GM23338 (cell line): ENCODE measurements at places on chromosomes 7 and 10. TPM values are rescaled to one million over a fixed set of nuclear protein-coding genes. Genes with fewer than 3 reads are reported as not detected.

DNA sequence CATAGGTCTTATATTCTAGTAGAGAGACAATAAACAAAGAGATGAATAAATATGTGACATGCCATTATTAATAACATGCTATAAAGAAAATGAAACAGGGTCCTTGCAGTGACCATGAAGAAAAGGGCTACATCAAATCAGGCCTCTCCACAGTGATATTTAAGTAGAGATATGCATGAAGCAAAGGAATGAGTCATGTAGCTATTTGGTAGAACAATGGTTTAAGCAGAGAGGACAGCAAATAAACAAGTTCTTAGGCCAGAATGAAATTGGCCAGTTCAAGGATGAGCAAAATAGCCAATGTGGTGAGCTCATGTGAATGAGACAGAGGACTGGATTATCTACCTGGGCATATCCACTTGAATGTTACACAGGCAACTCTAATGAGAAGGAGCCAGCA lies 172.2 kb upstream of the FERD3L start:
- no peaks in the 10 kb centered on the region for H3K36me3 ChIP-seq
- no peak for DNase-seq
- H3K27me3 ChIP-seq: no peaks in the 10 kb centered on the region
- H3K27ac ChIP-seq: no peak overlapping the region

- no peak overlapping the region for H3K4me3 ChIP-seq
- no peaks in the 10 kb centered on the region; the same call in 1 of the 2 replicates for H3K4me1 ChIP-seq
- H3K36me3 ChIP-seq: no peaks in the 10 kb centered on the region
- no peak for DNase-seq
- no peaks in the 10 kb centered on the region for H3K27me3 ChIP-seq
These were observed 26.6 kb downstream of the TBXAS1 start for GRCh38 chr7:139855498-139856270.

GRCh38 chr7:16980539-16980938 lies 98.8 kb upstream of the AGR3 start:
- H3K4me3 ChIP-seq: no peak overlapping the region
- peaks cover 13% of the 10 kb centered on the region; the same call in 1 of the 2 replicates for H3K4me1 ChIP-seq
- H3K36me3 ChIP-seq: no peaks in the 10 kb centered on the region
- H3K27ac ChIP-seq: no peak overlapping the region
- DNase-seq: no peak
- no peaks in the 10 kb centered on the region for H3K27me3 ChIP-seq

DNA sequence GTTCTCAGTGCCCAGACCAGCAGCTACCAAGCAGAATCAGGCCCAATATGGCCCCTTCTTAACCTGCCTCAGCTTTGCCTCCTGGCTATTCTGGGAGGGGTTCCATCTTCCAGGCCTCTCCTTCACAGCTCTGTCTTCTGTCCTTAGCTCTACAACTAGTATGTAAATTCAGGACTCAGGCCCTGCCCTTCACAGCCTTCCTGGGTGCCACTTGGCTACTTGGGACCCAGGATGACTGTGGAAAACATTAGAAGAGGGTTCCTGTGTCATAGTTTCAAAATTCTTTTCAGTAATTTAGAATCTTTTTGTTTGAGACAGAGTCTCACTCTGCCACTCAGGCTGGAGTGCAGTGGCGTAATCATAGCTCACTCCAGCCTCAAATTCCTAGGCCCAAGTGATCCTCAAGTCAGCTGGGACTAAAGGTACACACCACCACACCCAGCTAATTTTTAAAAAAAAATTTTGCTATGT lies 33.2 kb upstream of the PAPSS2 start:
- H3K27ac ChIP-seq: peak overlapping the region; percentile 82
- no peak overlapping the region for H3K4me3 ChIP-seq
- H3K4me1 ChIP-seq: peaks cover 30% of the 10 kb centered on the region

- no peaks in the 10 kb centered on the region for H3K27me3 ChIP-seq
- H3K27ac ChIP-seq: no peak overlapping the region
- no peaks in the 10 kb centered on the region for H3K4me1 ChIP-seq
- no peaks in the 10 kb centered on the region for H3K36me3 ChIP-seq
- H3K4me3 ChIP-seq: no peak overlapping the region
These were observed 198.2 kb downstream of the EBF3 start for GRCh38 chr10:129765664-129766550.

- DNase-seq: peak; percentile 93
- H3K4me1 ChIP-seq: peaks cover 55% of the 10 kb centered on the region
- peaks cover 100% of the 10 kb centered on the region for H3K27me3 ChIP-seq
- H3K36me3 ChIP-seq: no peaks in the 10 kb centered on the region
These were observed at the start of gene NKX2-3 for GRCh38 chr10:99532687-99533495. NKX2-3 (plus strand) TSS chr10:99532942; CDS start chr10:99533132, 190 bp downstream.

DNA sequence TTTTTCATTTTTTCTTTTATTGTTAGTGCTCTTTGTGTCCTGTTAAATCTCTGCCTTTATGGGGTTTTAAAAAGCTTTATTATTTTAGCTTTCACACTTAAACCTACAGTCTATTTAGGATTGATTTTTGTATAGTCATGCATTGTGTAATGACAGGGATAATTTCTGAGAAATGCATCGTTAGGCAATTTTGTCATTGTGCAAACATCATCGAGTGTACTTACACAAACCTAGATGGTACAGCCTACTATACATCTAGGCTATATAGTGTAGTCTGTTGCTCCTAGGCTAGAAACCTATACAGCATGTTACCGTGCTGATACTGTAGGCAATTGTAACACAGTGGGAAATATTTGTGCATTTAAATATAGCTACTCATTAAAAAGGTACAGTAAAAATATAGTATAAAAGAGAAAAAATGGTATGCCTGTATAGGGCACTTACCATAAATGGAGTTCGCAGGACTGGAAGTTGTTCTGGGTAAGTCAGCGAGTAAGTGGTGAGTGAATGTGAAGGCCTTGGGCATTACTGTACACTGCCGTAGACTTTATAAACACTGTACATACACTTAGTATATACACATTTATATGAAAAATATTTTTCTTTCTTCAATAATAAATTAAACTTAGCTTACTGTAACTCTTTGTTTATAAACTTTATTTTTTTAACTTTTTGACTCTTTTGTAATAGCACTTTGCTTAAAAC lies 16.0 kb downstream of the UBE2D1 start:
- no peaks in the 10 kb centered on the region for H3K36me3 ChIP-seq
- no peak overlapping the region for H3K4me3 ChIP-seq
- H3K27me3 ChIP-seq: no peaks in the 10 kb centered on the region
- peaks cover 31% of the 10 kb centered on the region for H3K4me1 ChIP-seq

DNA sequence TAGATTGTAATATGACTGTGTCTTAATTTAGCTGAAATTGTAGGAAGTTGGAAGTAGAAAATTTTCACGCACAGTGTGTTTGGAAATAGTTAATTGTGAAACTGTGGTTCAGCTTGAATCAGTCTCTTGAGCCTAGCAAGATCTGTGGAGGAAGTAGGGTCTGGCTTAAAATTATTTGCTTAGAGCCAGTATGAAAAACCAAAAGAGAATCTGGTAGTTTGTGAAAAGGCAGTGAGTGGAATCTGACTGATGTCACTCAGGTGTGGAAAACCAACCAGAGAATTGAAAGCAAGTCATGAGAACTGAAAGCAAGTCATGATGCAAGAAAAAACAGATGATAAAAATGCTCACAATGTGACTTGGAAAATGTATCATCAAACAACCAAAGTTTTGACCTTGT lies 11.5 kb downstream of the LIPJ start:
- H3K27ac ChIP-seq: no peak overlapping the region
- no peaks in the 10 kb centered on the region for H3K36me3 ChIP-seq
- H3K4me3 ChIP-seq: no peak overlapping the region
- no peak for DNase-seq
- H3K27me3 ChIP-seq: no peaks in the 10 kb centered on the region
- H3K4me1 ChIP-seq: no peaks in the 10 kb centered on the region

DNA sequence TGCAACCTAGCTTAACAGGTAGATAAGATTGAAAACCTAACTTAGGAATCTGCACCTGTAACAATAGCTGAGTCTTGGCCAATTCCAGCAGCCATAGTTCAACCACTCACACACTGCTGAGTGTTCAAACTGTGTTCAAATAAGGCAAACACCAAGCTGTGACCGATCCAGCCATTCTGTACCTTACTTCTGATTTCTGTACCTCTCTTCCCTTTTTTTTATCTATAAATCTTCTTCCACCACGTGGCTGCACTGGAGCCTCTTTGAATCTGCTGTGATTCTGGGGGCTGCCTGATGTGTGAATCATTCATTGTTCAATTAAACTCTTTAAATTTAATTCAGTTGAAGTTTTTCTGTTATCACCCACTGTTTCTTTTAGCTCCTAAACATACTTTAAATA lies 15.7 kb upstream of the FOXL3 start:
- H3K4me1 ChIP-seq: no peaks in the 10 kb centered on the region
- peaks cover 4% of the 10 kb centered on the region; the same call in 1 of the 2 replicates for H3K36me3 ChIP-seq
- DNase-seq: no peak
- H3K4me3 ChIP-seq: no peak overlapping the region
- H3K27ac ChIP-seq: no peak overlapping the region
- H3K27me3 ChIP-seq: no peaks in the 10 kb centered on the region

- H3K27me3 ChIP-seq: no peaks in the 10 kb centered on the region
- no peaks in the 10 kb centered on the region for H3K4me1 ChIP-seq
- DNase-seq: peak; percentile 95
- no peak overlapping the region for H3K4me3 ChIP-seq
These were observed 20.2 kb upstream of the BAIAP2L1 start for GRCh38 chr7:98420966-98421612.

DNA sequence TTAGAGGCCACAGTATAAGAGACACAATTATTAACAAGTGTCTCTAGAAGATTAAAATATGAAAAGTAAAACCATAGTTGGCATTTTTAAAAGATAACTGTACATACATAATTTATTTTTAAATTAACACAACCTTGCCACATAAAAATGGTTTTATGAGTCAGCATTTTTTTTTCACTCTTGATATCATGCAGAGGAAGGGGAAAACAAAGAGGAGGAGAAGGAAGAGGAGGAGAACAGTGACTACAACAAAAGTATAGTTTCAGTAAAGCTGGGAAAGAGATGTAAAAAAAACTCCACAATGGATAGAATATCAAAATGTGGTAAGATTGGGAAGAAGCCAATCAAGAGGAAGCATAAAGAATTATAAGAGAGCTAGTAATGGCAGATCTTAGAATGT lies 34.0 kb downstream of the CH25H start:
- H3K27ac ChIP-seq: no peak overlapping the region
- H3K4me3 ChIP-seq: no peak overlapping the region
- no peak for DNase-seq

DNA sequence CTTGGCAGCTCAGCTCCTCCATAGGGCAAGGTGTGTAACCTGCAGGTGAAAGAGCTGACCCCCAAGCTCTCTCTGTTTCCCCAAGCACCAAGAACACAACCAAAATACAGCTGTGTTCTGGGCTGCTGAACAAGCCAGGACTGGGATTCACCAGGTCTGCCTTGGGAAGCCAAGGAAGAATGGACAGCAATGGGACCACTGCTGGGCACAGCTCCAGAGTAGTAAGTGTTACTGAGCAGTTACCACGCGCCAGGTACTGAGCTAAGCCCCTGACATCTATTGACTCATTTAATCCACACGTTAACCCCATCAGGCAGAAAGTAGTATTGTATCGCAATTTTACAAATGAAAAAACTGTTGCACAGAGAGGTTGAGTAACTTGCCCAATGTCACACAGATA lies 168.3 kb downstream of the GRID1 start:
- no peaks in the 10 kb centered on the region for H3K4me1 ChIP-seq
- H3K36me3 ChIP-seq: no peaks in the 10 kb centered on the region
- H3K4me3 ChIP-seq: no peak overlapping the region

DNA sequence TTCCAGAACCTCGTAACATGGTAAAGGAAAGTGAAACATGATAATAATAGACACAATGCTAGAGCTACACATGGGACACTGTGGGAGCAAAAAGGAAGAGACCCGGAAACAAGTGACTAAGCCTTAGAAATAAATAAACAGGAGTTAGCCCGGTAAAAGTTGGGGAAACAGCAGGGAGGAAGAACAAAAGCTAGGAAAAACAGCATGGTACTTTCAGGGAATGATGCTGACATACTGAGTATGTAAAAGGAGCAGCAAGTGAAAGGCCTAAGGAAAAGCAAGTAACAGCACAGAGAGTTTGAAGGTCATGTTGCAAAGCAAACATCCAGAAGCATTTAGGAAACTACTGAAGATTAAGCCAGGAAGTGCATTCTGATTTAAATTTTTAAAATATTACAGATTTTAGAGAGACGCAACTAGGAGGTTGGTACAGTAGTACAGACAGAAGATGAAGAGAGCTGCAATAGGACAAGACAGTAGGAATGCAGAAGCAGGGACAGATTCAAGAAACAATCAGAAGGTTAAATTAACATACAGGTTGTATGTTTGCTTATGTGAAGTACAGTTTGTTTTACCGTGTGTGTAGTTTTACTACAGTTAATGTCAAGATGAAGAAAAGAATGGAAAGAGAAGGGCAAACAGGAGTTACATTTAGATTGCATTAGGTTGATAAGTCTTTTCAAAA lies 63.7 kb downstream of the ARHGAP12 start:
- peak; percentile 82 for DNase-seq
- no peak overlapping the region; the same call in 1 of the 2 replicates for H3K4me3 ChIP-seq
- no peaks in the 10 kb centered on the region for H3K27me3 ChIP-seq

GRCh38 chr10:58544135-58544534 lies 31.5 kb downstream of the BICC1 start:
- no peaks in the 10 kb centered on the region for H3K4me1 ChIP-seq
- H3K4me3 ChIP-seq: no peak overlapping the region
- no peak for DNase-seq

GALNT17 gene
- polyA plus RNA-seq: 11.1 and 11.5 TPM in 2 replicates

GRCh38 chr7:66950763-66951162 lies 29.7 kb downstream of the TMEM248 start:
- no peak overlapping the region for H3K4me3 ChIP-seq
- H3K36me3 ChIP-seq: peaks cover 26% of the 10 kb centered on the region
- no peaks in the 10 kb centered on the region for H3K27me3 ChIP-seq

DNA sequence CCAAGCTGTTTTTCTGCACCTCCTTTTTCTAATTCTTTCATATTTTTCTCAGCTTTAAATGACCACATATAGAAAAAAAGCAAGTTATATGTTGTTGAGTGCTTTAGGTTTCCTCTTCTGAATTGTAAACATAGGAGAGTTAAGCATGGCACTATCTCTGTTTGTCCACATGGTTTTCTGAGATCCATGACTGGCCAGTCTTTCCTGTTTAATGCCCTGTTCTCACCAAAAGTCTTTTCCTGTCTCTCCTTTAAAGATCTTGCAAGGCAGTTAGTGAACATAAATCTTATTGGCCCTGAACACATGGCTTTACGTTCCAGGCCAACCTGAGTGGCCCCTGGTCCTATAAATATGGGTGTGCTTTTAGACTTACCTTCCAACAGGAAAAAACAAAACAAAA lies 19.4 kb downstream of the TRPV5 start:
- DNase-seq: no peak
- H3K27ac ChIP-seq: no peak overlapping the region
- H3K27me3 ChIP-seq: no peaks in the 10 kb centered on the region
- no peaks in the 10 kb centered on the region for H3K36me3 ChIP-seq
- no peak overlapping the region for H3K4me3 ChIP-seq

SYNPO2L gene
- 0.16 and 0.57 TPM in 2 replicates for polyA plus RNA-seq

- no peaks in the 10 kb centered on the region for H3K4me1 ChIP-seq
- H3K36me3 ChIP-seq: no peaks in the 10 kb centered on the region
- H3K27ac ChIP-seq: no peak overlapping the region
- DNase-seq: no peak
These were observed 65.5 kb upstream of the NKX6-2 start for GRCh38 chr10:132851451-132851850.

- peak; percentile 85 for DNase-seq
- peaks cover 54% of the 10 kb centered on the region for H3K27me3 ChIP-seq
- peaks cover 26% of the 10 kb centered on the region; the same call in 1 of the 2 replicates for H3K4me1 ChIP-seq
- no peak overlapping the region for H3K27ac ChIP-seq
These were observed 4.2 kb downstream of the SMARCD3 start for GRCh38 chr7:151244196-151244840.
